ENCODE measurements at places on chromosomes 2 and 18.

DNA sequence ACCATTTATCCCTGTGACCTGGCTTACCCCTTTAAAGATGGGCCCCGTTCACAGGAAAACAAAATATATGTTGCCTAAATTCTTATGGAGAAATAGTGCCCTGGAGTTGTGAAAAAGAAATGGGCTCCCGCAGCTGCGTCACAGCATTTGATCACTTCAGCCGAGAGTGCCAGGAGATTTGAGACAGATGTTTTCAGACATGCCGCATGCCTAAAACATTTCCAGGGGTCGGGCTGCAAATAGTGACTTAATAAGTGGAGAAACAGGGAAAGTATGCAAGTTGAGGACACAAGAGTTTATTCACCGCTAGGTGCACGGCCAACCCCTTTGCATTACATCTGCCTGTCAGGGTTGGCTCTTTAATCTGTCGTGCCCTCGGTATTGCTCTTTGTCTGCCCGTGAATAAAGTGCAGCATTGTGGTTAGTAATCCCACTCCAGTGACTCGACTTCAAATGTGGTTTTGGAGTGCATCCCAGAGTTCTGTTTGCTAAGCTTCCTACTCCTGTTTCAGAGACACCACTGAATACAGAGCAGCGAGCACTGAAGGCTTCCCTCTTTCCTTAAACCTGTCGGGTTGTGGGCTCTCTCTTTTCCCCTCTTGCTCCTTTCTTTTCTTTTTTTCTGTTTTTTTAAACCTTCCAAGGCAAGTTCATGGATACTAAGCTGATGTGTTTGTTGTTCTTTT, 187.5 kb downstream of the LTBP1 start:
- no peak for DNase-seq

- DNase-seq, result peak; percentile 29
Observed at GRCh38 chr2:235836491-235836911, 331.7 kb downstream of the GBX2 start.

- DNase-seq, result peak; percentile 15
Observed at GRCh38 chr2:84972207-84972783, 1.3 kb downstream of the KCMF1 start.

DNA sequence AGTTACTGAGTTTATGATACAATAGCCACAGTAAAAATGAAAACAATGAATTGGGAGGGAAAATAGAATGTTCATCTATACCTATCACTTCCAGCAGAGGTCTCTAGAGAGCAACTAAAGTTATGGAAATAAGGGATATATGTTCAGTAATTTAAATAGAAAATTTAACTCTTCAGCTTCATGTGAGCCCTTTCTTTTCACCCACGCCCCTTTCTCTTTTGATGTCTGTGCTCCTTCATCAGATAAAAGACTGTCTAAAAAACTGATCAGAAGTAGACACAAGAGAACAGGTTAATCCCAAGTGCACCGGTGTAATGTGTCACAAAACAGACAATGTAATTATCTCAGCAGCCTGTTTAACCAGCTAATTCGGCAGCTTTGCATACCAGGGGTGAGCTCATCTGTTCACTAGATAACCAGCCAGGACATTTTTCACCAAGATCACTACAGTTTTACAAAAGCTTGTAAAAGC, 238.5 kb upstream of the ERBB4 start:
- DNase-seq, result no peak

DNA sequence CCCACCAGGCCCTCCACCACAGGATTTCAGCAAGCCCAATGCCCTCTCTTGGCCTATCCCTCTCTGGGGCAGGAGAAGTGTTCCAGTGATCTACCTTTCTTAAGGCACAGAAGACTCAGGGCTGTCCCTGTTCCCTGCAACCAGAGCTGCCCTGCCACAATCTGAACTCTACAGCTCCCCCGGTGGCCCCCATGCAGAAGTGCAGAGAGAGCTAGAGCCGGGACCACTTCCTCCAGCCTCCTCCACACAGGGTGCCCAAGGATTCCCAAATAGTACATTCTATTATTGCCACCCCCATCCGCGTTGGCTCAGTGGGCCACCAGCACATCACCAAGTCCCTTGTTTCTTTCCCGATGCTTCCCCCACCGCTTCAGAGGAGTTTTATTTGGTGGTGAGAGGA, 114.8 kb upstream of the PTPRM start:
- DNase-seq, result peak; percentile 5

GRCh38 chr18:54112356-54112755, 112.1 kb downstream of the MBD2 start:
- no peak for DNase-seq

DNA sequence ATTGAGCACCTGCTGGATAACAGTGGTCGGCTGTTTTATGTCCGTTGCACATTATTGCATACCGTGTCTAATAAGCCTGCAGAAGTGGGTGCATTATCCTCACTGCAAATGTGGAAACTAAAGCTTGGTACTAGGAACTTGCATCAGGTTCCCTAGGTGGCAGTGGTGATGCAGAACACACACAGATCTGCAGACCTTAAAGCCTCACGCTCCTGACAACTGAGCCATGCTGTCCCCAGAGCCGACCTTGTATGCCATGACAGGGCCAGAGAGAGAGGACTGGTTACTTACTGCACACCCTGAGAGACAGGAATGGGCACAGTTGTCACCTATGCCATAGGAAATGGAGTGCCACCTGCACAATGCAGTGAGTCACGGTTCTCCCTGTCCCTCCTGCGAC, 151.8 kb downstream of the SH3RF3 start:
- DNase-seq, result no peak

GRCh38 chr2:115574667-115575066, 1132.2 kb downstream of the DPP10 start:
- DNase-seq, result no peak

- DNase-seq, result no peak
Observed at GRCh38 chr2:44686561-44686960, 254.9 kb upstream of the SIX3 start.

DNA sequence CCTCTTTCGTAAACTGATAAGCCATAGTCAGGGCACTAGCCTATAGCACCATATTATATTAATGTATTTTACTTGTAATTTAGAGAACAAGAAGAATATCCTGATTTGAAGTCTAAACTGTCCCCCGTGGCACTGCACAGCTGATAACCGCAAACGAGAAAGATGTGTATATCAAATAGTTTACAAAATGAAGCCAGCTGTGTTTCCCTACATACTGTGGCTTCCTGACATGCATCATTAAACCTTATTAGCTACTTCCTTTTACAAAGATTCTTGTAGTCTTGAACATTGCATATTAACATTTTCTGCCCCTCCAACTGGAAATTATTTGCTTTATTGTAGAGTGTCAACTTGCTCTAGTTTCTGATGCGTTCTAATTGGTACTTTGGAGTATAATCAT, 153.5 kb upstream of the NFATC1 start:
- no peak for DNase-seq

GRCh38 chr2:103615611-103616105, 853.8 kb downstream of the TMEM182 start:
- DNase-seq, result no peak

GRCh38 chr2:234410526-234410925, 86.4 kb downstream of the ARL4C start:
- DNase-seq, result no peak

DNA sequence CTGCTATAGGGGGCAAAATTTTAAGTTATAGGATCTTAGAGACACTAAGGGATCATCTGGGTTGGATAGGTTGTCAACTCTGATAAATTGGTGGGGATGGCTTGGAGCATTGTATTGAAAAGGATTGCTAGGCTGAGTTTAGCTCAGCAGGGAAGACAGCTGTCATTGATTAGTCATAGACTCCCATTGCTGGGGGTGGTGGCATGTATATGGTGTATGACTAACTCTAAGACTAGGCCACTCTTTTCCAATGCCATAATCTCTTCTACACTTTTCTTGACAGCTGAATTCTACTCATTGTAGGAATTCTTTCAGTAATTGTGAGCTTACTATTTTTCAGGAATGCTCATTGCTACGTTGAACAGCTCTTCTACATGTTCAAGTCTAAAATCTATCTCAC, 81.3 kb upstream of the PELI1 start:
- no peak for DNase-seq

DNA sequence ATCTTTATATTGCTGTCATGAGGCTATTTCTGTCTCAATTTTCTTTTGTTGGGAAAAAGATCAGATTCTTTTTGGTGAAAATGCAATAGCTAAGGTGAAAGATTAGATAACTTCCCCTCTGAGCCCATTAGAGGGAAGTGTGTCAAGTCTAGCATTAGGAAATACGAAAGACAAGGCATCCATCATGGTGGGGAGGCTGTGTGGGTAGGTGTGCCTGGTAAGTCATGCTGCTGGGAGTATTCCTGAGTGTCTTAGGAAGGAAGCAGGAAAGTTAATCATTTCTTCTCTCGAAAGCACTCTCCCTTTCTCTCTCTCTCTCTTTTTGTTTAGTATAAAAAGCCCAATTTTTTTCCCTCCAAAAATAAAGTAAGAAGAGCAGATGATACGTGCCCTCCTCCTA, 780.2 kb upstream of the FSHR start:
- DNase-seq, result no peak

DNA sequence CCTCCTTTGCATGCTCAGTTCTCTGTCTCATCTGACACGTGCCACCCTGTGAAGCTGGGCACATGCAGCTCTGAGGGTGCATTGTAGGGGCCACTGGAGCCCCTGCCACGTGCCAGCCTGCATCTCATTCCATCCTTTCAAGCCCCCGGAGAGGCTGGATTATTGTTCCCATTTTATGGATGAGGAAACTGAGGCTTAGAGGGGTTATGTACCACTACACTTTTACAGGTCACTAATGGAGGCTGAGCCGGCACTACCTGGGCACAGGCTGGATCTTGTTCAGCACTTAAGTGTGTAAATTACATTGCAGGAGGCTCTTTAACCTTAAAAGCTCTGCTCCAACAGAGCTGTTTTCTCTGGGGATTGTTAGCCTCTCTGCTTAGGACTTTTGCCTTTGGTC, 47.5 kb downstream of the KCNIP3 start:
- DNase-seq, result no peak

DNA sequence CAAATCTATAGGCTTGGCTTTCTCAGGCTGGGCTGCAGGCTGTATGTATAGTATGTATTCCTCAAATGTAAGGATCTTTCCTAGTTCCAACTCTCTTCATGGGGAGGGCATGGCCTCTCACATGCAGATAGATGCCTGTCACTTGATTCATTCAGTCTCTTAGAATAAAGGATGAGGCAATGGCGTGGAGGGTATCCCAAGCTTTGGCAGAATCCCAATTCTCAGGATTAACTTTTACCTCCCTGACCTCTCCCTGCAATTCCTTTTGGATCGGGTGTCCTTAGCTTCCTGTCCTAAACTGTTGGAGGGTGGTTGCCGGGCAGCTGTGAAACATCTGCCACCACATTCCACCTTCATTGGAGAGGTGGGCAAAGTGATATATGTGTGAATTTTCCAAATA, 80.3 kb downstream of the INSIG2 start:
- DNase-seq, result no peak

- DNase-seq, result no peak
Observed at GRCh38 chr2:216404010-216404618, 8.2 kb upstream of the SMARCAL1 start.

GRCh38 chr2:71995067-71995665, 152.5 kb downstream of the CYP26B1 start:
- peak; percentile 54 for DNase-seq

DNA sequence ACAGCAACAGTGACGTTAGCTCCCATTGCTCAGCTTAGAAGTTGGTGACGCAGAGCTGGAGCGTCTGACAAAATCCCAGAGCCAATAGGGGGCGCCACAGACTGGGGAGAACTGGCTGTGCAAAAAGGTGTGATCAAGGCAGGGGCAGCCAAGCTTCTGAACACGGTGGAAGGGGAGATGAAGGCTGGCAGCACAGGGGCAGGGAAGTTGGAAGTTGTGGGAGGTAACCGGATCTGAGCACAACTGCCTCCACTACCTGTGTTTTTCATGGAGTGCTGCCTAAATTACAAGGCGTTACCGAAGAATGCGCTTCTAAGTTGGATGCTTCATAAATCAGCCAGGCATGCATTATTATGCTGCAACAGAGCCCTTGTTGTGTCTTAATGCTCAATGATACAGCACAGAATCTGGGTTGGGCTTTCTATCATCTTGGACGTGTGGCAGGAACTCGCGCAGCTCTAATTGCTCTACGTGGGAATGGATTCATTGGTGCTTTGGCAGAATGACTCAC, 370.0 kb downstream of the SLC4A3 start:
- peak; percentile 58 for DNase-seq

GRCh38 chr2:238855891-238856580, 8.2 kb downstream of the TWIST2 start:
- no peak for DNase-seq

GRCh38 chr2:129469389-129469788, 510.1 kb upstream of the RAB6C start:
- DNase-seq, result no peak

- no peak for DNase-seq
Observed at GRCh38 chr2:65372619-65373018, 59.8 kb downstream of the SPRED2 start.
